ENCODE measurements at places on chromosomes 12 and 14.

DNA sequence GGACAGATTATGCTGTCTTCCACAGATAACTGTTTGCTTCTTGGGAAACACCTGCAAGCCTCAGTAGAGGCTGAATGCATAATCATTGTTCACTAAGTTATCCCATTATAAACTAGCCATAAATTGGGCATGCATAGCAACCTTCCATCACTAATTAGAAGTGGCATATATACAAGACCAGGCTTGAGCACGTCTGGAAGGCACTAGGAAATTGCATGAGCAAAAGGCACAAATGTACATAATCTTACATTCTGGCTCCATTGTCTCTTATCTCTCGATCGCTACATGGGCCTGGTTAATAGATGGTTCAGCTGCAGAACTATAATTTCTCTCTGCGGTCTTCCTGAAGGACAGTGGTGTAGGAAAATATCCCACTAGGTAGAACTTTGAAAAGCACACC is 679.2 kb downstream of the RPL10L start:
- no peak for DNase-seq

DNA sequence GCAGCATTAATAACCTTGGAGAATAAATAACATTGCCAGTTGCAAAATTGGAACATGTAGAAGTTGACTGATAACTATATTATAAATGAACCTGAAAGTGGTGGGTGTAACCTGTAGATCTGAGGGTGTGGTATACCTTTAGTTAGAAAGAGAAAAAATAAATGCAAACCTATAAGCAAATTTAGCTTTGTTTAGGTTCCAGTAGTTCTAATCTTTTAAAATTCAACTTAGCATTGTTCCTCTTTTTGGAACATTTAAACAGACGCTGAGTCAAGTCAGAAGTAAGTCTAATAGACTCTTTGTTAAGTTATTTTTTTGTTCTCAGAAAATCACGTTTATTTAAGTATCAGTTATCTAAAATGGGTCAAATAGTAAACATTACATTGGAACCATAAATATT is 120.0 kb downstream of the DNAI7 start:
- no peak for DNase-seq

GRCh38 chr12:29157486-29157946 is 8.4 kb downstream of the FAR2 start:
- no peak for DNase-seq

- no peak for DNase-seq
Observed at GRCh38 chr12:810671-811415, 58.5 kb downstream of the WNK1 start.

DNA sequence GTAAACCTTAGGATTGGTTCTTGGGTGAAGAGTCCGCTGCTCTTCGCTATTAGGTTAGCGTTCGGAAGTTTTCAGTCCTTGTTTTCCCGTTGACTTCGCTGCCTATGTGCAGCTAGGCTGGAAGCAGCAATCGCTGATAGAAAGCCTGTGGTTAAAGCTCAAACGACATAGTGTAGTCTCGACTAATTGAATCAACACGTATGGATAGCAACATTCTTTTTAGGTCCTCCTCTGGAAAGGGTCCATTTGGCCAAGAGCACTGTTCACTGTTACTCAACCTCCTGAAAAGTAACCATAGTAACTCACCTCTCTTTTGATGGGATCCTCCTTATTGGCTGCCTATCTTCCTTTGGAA is 355.5 kb downstream of the SNAPC1 start:
- DNase-seq: no peak

- DNase-seq: no peak
Observed at GRCh38 chr14:76135722-76136121, 16.0 kb upstream of the GPATCH2L start.

- no peak for DNase-seq
Observed at GRCh38 chr12:47026291-47026690, 53.1 kb upstream of the PCED1B start.

DNA sequence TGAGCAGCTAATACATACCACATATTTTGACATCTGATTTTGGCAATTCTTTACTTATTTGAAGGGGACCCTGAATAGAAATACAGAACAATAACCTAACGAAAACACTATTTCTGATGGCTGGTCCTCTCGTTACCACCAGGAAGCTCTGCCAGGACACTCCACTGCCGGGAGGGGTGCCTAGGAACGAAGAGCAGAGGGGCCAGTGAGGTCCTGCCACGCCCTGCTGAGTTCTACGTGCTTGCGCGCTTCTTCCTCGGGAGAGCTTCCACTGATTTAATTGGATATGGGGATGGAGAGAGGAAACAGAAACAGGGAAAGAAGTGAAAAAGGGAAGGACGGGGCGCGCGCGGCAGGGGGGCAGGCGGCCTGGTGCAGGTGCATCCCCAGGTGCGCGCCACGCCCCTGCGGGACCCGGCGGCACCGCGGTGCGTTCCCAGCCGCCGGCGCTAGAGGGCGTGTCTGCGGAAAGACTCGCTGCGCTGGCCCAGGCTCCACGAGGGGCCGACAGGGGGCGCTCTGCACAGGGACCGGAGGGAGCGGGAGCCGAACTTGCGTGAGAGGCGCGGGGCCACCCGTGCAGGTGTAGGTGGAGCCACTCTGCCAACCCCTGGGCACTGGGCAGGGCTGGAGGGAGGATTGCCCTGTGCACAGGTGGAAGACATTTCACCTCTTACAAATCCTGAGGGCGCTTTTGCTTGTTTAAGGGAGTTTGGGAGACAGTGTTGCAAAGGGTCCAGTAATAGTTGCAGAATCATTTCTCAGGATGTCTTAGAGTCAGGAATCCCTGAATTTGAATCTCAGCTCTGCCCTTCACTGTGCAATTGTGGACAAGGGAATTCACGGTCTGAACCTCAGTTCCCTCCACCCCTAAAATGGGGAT is 986.3 kb upstream of the TMEM132C start:
- DNase-seq: peak; percentile 93

- no peak for DNase-seq
Observed at GRCh38 chr14:50784683-50785456, 46.1 kb downstream of the NIN start.

- no peak for DNase-seq
Observed at GRCh38 chr12:26791301-26791791, 41.6 kb downstream of the ITPR2 start.

GRCh38 chr12:96879301-96879700 is 27.8 kb upstream of the NEDD1 start:
- no peak for DNase-seq

DNA sequence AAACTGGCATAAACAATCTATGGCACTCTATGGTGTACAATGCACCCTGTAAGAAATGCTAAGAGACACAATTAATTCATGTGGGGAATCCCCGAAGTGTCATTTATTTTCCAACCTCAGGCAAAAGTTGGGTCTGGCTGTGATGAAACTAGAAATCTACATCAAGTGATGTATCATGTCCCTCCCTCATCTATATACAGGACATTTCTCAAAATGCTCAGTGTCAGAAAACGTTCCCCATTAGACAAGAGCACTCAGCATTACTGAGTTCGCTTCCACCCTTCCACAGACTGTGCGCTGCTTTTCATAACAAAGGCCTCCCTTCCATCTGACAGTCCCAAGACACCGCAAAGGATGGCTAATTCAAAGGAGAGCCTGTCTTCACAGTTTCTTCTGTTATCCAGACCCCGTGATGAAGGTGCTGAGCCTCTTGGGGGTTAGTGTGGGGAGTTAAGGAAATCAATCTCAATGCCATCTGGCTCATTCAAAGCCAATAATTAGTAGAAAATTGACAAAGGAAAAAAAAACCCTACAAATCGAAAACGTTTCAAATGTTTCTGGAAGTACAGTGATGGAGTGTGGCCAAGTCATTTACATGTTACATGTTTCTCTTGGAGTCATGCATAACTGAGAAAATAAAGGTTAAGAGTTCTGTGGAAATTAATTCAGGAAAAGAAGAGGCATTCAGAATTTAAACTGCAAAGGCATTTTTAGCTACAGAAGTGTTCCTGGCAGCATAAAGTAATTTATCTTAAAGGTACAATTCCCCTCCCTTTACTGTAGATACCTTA is 7.5 kb downstream of the CCDC88C start:
- DNase-seq: peak; percentile 52

GRCh38 chr12:6423267-6424007 is 21.3 kb upstream of the CD27 start:
- peak; percentile 75 for DNase-seq

DNA sequence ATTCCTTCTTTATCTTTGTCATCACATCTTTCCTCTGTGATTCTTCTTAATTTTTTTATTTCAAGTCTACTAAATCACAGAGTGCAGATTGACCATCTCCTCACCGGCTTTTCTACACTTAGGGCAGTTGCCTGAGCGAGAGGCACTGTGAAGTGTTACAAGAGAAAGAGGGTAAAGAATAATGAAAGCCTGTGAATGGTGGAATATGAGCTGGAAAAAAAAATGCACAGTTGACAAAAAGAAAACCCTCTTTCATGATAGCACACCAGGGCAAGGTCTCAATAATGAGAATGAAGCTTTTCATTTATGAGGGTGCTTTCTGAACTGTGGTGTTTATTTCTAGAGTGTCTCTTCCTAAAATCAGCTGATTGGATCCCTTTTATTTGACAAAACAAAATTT is 106.2 kb upstream of the PDE3A start:
- DNase-seq: no peak

GRCh38 chr14:104323551-104324175 is 185.3 kb downstream of the KIF26A start:
- DNase-seq: no peak

DNA sequence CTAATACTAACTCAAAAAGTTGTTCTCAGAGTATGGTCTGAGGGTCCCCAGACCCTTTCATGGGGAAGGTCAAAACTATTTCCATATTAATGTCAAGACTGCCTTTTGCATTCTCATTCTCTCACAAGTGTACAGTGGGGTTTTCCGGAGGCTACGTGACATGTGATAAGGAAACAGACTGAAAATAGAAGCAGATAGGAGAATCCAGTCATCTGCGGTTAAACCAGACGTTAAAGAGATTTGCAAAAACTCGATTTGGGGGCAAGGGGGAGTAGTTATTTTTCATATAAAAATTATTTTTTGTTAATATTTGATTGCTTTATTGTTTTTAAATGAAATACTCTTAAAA is 1.0 kb upstream of the NAP1L1 start:
- DNase-seq: peak; percentile 40

DNA sequence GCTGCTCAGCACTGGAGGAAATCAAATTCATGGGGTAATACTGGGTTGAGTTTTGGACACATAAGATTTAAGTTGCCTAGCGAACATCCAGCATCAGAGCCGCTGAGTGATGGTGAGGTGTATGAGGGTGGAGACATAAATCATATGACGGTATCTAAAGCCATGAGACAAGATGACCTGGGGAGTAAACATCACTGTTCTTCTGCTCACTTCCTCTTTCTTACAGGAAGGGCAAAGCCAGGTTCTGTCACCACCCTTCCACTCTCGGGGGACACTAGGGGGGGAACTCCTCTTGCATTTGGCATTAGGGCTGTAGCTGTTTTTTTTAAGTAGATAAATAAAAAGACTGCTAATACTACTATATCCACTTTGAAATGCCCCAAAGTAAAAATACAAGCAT is 24.0 kb downstream of the PRDM4 start:
- no peak for DNase-seq

GRCh38 chr12:48936379-48936979 is 11.2 kb upstream of the FKBP11 start:
- DNase-seq: peak; percentile 89

DNA sequence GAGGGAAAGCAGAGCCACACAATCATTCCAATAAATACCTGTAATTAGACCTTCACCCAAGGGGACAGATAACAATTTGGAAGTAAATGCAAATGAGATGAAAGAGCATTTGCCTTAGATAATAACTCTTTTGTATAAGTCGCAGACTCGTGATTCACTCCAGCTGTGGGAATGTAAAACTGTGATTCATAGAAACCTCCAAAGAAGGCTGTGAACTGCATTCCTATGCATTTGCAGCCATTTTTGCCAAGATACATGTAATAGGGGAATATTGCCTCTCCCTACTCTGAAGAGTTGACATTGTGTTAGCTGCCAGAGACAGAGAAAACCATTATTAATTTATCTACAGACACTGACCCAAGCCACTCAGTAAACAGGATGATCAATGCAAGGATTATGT is 181.9 kb upstream of the ARHGAP5 start:
- no peak for DNase-seq

DNA sequence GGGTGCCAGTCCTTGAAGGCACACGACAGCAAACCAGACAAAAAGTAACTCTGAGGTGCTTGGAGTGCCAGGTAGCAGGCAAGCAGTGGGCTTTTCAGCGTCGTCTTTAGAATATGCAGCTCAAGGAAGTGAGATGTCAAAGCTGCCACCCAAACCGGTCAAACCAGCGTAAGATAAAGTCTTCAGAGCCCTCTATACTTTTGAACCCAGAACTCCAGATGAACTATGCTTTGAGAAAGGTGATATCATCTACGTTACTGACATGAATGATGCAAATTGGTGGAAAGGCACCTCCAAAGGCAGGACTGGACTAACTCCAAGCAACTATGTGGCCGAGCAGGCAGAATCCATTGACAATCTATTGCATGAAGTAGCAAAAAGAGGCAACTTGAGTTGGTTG is 95.9 kb downstream of the TBX3 start:
- DNase-seq: no peak

DNA sequence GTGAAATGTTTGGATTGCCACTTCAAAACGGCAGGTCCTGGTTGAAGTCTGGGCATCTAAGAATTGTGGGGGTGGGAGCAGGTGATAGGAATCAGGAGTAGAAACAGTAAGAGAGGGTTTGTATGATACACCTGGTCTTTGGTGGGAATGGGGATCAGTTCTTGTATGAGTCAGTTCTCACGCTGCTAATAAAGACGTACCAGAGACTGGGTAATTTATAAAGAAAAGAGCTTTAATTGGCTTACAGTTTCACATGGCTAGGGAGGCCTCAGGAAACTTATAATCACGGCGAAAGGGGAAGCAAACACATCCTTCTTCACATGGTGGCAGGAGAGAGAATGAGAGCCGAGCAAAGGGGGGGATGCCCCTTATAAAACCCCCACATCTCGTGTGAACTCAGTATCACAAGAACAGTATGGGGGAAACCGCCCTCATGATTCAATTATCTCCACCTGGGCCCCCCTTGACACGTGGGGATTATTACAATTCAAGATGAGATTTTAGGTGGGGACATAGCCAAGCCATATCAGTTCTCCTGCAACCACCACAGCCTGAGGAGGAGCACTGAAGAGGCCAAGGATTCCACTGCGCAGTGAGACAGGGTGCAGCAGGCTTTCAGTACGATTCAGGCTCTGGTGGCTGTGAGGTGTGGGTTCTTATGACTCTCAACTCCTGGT is 52.1 kb downstream of the DRAM1 start:
- DNase-seq: no peak

DNA sequence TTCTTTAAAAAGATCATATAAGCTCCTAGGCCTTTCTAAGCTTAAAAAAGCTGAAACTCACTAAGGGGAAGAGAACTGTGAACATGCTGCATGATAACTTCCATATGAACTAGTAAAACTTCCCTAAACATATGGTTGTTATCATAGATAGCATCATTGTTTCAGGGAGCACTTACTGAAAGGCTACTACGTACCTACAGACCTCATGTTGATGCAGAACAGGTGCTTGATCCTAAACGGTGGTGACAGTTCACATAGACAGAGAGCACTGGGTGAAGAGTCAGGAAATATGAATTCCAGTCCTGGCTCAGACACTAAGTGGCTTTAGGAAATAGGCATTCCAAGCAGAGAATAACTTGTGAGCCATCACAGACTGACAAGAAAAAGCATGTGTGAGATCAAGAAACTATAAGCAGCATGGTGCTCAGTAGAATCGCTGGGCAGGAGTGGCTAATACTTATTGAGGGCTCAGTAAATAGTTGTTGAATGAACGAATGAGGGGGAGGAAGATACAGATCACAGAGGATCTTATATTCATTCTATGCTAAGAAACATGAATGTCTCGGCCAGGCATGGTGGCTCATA is 78.4 kb upstream of the NUDT4 start:
- DNase-seq: no peak

GRCh38 chr14:87049950-87050349 is 943.0 kb downstream of the GALC start:
- no peak for DNase-seq
